ENCODE measurements at places on chromosomes 1 and 21.

- no peak for DNase-seq
Measured at GRCh38 chr1:15245593-15246360, 1.2 kb upstream of the FHAD1 start.

GRCh38 chr1:59005491-59006288 is 221.8 kb upstream of the JUN start:
- DNase-seq, result no peak

DNA sequence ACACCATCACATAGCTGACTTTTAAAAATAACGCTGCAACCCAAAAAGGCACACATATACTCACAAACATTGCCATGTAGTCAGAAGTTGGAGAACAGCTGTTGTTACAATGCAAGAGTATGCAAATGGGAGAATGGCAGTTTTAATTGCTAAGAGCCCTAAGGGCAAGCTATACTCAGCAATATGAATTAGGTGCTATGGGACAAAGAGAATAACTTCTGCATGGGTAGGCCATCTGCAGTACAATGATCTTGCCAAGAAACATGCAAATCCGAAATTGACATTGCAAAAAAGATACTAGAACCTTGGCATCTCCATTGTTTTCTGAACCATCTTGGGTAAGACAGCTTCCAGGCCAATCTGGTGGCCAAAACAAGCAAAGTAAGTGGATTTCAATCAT is 697.8 kb downstream of the LRRIQ3 start:
- no peak for DNase-seq

GRCh38 chr1:200901796-200902444 is 7.2 kb downstream of the INAVA start:
- DNase-seq, result no peak

- no peak for DNase-seq
Measured at GRCh38 chr1:76147917-76148316, 73.4 kb downstream of the ST6GALNAC3 start.

DNA sequence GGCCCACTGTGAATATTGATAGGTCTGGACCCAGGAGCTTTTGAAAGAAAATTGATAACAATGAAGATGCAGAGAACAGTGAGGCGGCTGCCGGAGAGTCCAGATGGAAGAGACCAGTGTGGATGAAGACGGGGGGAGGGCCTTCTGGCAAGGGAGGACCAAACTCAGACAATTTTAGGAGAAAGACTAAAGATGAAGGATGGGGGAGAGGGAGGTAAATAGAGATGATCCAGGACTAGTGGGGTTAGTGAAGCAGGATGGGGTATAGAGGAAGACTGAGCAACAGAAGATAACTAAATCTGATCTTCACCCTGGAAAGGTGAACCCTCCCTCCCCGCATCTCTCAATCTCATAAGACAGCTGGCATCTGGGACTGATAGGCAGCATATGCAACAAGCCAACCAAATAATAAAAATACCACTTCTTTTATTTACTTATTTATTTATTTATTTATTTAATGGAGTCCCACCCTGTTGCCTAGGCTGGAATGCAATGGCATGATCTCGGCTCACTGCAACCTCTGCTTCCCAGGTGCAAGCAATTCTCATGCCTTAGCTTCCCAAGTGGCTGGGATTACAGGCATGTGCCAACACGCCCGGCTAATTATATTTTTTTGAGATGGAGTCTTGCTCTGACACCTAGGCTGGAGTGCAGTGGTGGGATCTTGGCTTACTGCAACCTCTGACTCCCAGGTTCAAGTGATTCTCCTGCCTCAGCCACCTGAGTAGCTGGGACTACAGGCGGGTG is 10.5 kb downstream of the EIF3I start:
- no peak for DNase-seq

DNA sequence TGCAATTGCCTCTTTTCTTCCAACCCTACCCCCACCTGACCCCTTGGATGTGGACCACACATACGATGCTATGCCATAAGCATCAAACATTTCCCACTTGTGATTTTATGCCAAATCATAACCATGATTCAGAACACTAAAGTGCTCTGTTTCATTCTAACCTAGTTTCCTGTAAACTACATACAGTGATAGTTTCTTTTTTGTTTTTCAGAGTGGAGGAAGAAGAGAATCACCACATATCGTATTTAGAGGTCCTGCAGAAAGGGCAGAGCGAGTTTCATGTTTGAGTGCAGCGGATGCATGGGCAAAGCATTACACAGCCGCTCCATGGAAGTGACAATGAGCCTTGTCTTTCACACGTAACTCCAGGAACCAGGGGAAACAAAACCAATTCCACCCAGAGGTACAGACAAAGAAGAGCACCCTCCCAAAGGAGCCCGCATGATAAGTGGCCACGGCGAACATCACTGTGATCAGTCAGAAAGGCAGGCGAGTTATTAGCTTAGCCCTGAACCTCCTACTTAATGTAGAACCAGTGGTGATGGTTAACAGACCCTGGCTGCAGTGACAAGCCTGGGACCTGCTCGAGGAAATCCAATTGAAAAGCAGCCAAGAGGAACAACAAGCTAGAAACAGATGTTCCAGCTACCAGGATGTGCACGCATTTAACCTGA is 64.0 kb upstream of the ZNF281 start:
- DNase-seq, result no peak

GRCh38 chr1:39573097-39573465 is 3.5 kb downstream of the PABPC4 start:
- DNase-seq, result no peak

- DNase-seq, result no peak
Measured at GRCh38 chr1:211641942-211642341, 33.5 kb downstream of the NEK2 start.

DNA sequence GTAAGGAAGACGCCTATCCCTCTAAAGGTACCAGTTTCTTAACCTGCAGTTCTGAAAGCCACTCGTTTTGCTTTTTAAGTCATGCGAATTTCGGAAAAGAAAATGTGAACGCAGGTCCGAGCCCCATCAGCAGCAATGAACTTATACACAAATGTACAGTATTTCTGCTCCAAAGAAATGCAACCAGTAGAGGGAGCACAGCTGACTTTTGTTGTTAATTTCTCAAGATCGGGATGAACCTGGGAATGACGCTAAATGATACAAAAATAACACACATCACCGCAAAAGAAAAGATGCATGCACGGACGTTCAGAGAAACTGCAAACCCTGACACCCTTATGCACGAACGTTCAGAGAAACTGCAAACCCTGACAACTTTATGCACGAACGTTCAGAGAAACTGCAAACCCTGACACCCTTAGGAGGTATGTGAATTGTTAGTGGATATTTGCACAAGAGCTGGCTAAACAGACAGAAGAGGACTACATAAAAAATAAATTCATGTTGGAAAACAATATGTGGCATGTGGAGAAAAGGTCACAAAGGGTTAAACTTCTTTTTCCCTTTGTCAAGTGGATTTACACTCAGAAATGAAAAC is 3.5 kb upstream of the TIAM1 start:
- DNase-seq, result no peak

DNA sequence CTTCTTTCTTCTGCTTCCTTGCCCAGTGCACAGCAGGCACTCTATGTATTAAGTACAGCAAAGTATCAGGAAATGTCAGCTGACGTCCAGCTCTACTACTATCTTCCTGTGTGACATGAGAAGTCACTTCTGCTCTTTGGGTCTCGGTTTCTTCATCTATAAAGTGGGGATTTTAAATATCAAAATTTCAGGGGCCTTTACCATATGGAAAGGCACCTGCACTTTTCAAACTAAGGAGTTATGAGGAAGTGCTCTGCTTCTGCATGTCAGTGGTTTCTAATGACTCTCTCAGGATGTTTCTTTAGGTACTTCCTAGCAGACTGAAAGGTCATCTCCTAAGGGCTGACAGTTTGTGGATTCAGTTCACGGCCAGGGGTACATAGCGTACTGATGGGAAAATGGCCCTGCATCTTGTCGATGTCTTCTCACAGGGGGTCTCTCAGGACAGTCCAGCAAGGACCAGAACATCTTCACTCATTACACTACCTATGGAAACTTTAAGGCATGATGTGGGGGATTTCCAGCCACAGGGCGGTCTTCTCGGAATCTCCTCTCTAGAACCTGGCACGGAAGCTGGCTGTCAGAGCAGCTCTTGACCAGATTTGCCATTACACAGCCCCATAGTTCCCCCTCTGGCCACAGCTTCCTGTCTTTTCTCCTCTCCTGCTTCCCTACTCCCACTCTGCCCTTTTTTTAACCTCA is 42.0 kb upstream of the MTF1 start:
- DNase-seq, result no peak

DNA sequence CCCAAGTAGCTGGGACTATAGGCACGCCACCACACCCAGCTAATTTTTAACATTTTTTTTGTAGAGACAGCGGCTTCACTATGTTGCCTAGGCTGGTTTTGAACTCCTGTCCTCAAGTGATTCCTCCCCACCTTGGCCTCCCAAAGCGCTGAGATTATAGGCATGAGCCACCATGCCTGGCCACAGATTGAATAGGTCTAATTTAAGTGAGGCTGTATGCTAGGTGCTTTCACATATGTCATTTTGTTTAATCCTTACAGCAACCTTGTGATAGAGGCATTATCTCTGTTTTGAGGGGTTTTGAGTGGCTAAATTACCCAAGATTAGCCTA is 7.2 kb downstream of the INTS3 start:
- no peak for DNase-seq

DNA sequence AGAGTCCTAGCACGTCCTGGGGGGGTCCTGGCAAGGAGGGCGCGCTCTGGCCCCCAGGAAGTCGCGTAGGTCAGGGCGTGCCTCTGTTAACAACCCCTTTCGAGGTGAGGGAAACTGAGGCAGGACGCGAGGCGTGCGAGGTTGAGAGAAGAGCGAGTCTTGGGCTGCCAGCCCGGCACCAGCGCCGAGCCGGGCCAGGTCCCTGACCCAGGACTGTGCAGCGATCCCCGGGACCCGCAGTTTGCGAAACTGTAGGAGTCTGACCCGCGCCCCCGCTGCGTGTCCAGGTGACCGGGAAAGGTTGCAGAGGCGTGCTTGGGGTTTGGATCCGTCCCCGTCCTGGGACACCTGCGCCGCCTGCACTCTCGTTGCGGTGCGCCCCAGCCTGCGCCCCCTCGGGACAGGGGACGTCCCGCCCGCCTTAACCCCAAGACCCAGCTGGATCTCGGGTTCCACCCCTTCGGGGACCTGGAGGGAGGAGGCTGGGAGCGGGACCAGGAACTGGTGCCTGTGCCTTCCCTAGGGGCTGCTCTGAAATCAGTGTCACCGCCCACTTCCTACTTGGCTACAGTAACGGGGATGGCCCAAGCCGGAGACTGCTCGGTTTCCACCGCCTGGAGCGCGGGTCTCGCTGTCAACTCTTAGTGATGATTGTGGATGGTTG is 493 bp downstream of the DISC1 start:
- DNase-seq, result no peak

GRCh38 chr1:67209521-67209920 is 43.3 kb downstream of the IL23R start:
- no peak for DNase-seq

DNA sequence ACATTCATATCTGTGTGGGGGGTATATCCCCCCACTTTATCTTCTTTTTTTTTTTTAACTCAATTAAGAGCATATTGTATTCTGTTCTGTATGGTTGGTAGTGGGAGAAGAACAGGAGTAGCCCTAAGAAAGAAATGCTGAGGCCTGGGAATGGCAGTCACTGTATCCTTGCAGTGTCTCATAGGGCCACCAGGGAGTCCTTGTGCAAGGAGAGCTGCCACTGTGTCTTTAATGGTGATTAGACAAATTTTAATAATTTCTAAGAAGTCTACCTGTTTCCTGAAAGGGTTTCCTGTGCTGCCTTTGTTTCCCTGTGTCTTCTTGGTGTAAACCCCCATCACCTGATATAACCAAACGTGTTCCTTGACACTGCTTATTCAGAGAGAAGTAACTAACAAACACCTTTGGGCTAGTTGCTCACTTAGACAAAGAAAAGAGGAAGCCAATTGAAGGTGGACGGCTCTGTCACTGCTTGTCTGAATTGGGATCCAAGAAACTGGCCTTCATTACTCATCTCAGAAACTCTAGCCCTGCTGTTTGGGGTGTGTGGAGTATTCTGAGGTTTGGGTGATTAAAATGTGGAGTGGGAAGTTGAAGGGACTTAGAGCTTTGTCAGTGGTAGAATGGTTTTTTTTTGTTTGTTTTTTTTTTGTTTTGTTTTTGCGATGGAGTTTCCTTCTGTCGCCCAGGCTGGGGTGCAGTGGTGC is 15.2 kb downstream of the GIPC2 start:
- no peak for DNase-seq

- DNase-seq, result no peak
Measured at GRCh38 chr21:34630536-34631143, 15.7 kb upstream of the RCAN1 start.

- DNase-seq, result no peak
Measured at GRCh38 chr21:34528131-34528561, 16.1 kb upstream of the KCNE1 start.

- no peak for DNase-seq
Measured at GRCh38 chr21:23111070-23111600, 2112.9 kb downstream of the NCAM2 start.

DNA sequence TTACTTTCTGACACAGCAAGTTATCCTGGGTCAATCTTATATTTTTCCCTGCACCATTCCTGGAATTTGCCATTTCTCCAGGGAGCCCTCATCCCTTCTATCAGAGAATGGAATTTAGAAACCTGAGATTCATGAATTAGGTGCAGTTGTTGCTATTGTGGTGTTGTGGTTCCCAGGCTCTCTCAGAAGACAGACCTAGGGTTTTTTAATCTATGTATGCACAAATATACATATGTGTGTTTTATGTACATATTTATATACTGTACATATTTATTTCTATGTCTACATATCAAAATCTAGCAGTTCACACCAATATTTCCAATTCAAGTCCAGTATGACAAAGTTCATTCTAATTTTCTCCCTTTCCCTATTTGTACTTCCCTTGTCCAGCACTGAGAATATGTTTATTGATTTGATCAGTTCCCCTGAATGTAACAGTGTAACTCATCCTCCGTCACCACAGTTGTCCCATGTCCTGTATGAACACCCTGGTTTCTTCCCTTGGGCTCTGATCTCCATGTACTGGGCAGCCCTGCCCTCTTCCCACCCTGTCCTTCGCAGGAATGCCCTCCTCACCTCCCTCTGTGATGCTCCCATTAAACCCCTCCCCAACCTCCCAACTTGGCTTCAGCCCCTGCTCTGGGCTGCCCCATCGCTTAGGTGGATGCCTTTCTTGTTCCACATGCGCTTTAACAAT is 145.5 kb downstream of the VPS13D start:
- DNase-seq, result no peak

- no peak for DNase-seq
Measured at GRCh38 chr1:93155335-93155734, 24.9 kb downstream of the TMED5 start.

DNA sequence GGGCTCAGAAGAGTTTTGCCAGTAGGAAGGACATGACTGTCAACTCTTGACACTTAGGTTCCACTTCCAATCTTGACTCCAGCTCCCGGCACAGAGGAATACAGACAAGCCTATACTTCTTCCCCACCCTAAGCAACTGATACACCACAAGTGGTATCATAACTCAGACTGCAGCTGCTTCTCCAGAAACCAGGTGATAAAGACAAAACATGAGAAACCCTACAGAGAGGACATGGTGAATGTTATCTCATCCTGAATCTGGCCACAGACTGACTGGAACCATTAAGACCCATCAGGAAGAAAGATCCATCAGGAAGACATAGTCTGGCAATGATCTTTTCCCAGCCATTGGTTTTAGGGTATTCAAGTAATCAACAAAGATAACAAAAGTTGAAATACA is 13.8 kb downstream of the PAXBP1 start:
- DNase-seq, result no peak
